ENCODE measurements at places on chromosomes 1 and 21. TPM values are rescaled to one million over a fixed set of nuclear protein-coding genes. Genes with fewer than 3 reads are reported as not detected.

DNA sequence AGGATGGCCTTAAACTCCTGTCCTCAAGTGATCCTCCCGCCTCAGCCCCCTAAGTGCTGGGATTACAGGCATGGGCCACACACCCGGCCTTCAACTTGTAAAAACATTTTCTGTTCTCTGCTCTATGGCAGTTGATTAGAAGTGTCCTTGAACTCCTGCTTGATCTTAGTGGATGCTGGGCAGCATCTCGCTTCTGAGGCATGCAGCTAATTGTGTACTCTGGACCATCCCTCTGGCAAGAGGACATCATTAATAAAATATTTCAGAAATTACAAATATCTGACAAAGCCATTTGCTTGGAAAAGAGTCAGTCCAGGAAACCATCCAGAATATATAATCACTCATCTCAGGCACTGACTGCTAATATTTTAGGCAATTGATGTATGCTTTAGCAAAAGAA is 8.1 kb downstream of the NGF start:
- no peak for DNase-seq
- no peak overlapping the region for H3K4me3 ChIP-seq
- H3K27me3 ChIP-seq: no peaks in the 10 kb centered on the region
- no peaks in the 10 kb centered on the region for H3K36me3 ChIP-seq
- peak overlapping the region; percentile 48 for H3K27ac ChIP-seq

DNA sequence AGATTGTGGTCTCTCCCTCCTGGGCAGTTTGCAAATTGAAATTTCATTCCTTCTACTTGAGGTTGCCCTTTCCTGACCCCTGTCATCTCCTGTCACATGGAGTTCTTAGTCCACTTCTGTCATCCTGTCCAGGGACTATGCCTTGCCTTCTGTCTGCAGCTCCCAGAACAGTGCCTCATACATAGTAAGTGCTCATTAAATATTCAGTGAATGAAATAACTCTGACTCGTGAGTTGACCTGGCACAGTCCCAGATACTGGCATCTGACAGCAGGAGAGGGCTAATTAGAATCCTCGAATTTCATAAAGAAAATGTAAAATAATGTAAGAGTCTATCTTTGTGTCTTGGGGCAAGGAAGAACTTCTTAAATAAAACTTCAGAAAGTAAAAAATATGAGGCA is 50.8 kb downstream of the CNIH3 start:
- no peaks in the 10 kb centered on the region for H3K27me3 ChIP-seq
- no peak overlapping the region for H3K4me3 ChIP-seq
- DNase-seq: no peak
- H3K4me1 ChIP-seq: no peaks in the 10 kb centered on the region
- no peaks in the 10 kb centered on the region for H3K36me3 ChIP-seq

GRCh38 chr1:76503100-76503499 is 364.2 kb upstream of the ST6GALNAC5 start:
- no peak overlapping the region for H3K27ac ChIP-seq
- no peaks in the 10 kb centered on the region for H3K27me3 ChIP-seq

DNA sequence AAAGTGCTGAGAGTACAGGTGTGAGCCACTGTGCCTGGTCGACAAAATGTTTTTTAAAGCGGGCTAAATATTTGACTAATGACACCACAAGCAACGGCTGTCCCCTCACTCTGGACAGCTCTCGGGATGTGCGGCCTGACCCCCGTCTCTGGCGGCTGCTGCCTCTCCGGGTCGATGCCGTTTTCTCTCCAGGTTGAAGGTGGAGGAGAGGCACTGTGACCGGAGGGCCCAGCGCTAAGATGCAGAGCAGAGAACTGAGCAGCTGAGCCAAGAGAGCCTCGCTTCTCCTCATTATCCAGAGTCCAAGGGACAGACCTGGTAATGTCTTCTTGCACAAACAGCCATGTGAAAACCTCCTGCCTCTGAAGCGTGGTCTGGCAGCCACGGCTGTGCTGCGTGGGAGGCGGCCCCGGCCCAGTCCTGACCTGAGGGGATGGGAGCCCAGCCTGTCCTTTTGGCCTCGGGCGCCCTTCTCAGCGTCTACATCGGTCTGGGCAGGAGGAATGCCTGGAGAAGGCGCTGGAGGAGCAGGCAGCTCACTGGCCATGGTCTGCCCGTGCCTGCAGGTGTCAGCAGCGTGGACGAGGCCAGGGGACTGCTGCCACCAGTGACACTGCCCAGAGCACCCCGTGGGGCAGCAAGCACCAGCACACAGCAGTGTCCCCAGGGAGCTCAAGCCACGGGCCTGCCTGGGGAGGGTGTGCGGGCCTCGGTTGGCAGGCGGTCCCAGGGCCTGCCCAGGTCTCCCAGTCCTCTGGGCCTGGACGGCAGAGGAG is 10.3 kb downstream of the MORN1 start:
- H3K4me3 ChIP-seq: no peak overlapping the region
- peaks cover 11% of the 10 kb centered on the region for H3K4me1 ChIP-seq
- no peaks in the 10 kb centered on the region for H3K36me3 ChIP-seq
- H3K27me3 ChIP-seq: no peaks in the 10 kb centered on the region
- H3K27ac ChIP-seq: no peak overlapping the region
- DNase-seq: peak; percentile 66

DNA sequence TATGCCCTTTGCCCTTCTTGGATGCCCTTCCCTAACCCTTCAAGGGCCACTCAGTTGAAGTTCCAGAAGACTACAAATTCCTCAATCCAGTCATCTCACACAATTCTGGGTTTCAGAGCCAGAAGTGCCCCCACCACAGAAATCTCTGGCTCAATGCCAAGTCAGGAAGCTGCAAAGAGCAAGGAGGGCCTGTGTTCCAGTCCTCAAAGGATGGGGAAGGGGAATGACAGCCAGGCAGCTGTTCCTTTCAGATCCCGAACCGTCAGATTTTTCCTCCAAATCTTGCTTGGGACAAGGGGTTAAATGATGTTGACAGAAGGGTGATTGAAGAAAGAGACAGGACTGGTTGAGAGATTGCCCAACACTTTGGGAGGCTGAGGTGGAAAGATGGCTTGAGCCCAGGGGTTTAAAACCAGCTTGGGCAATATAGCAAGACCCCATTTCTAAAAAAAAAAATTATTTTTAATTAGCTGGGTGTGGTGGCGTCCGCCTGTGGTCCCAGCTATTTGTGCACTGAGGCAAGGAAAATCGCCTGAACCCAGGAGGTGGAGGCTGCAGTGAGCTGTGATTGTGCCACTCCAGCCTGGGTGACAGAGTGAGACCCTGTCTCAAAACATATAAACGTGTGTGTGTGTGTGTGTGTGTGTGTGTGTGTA is 716 bp upstream of the HPDL start:
- DNase-seq: no peak
- H3K4me1 ChIP-seq: peaks cover 16% of the 10 kb centered on the region
- H3K4me3 ChIP-seq: peak overlapping the region; percentile 57
- no peak overlapping the region for H3K27ac ChIP-seq
- no peaks in the 10 kb centered on the region for H3K27me3 ChIP-seq
- H3K36me3 ChIP-seq: peaks cover 4% of the 10 kb centered on the region

The RAB42 gene
- 3.2 TPM for total RNA-seq

The KRTAP19-3 gene
- not detected for total RNA-seq
